ENCODE measurements at places on chromosomes 4 and X.

DNA sequence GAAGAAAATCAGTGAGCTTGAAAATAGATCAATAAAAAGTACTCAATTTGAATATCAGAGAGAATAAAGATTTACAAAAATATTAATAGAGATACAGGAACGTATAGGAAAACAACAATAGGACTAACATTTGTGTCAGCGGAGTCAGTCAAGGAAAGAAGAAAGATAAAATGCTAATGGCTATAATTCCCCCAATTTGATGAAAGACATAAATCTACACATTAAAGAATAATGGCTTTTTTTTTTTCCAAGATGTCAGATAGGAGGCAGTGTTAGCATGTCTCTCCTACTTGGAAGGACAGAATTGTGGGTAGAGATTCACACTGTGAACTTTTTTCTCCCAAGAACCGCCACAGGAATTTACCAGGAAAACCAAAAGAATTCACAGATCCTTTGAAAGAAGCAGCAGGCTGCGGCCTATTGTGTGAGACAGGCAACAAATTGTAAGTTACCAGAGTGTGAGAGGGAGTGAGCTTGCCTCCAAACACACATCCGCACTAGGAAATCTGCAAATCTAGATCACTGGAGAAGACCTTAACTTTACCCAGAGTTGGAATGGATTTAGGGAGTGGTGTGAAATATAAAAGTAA lies 249.9 kb downstream of the PRDM5 start:
- DNase-seq, result no peak

DNA sequence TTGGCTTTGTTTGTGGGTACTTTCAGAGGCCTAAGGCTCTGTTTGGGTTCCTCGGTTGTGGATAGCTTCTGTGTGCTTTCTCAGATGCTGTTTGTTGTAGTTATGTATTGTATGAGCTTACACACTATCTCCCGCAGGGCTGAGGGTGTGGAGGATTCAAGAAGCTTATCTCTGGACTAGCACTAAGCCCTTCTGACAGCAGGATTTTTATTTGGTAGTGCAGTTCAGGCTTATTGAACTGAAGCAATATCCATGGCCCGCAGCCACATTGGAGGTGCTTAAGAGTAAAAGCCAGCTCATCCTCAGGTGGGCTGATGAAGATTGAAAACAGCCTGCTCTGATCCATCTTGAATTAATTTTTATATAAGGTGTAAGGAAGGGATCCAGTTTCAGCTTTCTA lies 128.2 kb downstream of the RASGEF1B start:
- no peak for DNase-seq

DNA sequence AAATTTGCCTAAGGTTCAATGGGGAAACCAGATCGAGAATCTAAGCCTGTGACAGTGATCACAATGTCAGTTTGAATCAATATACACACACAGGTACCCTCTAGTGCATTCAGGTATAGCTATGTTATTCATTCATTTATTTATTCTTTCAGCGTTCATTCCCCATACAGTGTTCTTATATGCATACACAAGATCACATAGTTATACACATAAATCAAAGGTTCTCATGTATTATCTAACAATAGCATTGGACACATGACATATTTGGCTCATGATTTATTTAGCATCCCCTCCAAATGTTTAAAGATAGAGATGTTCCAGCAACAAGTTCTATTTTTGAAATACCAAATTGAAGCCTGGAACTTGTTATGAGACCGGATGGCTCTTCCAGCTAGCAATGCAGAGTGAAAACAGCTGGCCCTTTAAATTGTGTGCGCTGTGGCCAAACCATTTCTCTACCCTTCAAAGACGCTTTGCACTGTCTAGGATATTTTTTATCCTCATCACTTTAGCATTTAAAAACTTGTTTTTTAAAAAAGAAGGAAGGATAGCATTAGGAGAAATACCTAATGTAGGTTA lies 131.0 kb downstream of the ATXN3L start:
- DNase-seq, result no peak

- no peak for DNase-seq
Measured at GRCh38 chr4:128009428-128009827, 44.2 kb downstream of the ABHD18 start.

- no peak for DNase-seq
Measured at GRCh38 chr4:81839347-81840042, 367.8 kb upstream of the RASGEF1B start.

DNA sequence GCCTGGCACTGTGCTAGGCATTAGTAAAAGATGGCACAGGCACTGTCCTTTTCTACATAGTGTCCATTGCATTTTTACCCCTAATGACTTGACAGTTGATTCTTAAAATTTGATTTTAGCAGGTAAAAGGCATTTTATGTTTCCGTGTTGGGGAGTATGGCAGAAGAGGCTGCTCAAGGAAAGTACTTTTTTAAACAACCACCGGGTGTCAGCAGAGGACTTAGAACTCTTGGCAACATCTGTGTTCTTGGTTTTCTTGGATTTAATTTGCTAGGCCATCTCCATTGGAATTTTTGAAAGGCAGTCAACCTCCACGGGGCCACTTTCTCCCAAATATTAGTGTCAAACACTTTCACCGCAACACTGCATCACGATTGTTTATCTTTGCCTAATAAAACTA lies 102.9 kb downstream of the TSPAN7 start:
- DNase-seq, result no peak

DNA sequence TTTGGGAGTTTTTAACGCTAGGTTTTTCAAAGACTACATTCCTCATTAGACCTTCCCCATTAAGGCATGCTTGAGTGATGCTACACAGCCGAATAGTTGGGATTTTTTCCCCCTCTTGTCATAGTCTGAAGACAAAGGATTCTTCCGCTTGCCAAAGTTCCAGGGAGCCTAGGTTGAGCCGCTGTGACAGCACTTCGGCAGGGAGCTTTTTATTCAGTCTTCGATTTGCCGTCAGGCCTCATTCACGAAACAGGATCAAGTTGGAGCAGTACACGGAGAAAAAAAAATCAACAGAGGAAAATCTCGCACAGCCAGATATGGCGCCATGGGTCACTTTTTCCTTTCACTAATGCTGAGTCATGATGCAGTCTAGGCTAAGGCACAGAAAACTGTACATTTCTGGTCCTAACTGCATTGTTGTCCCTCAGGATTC lies 24.3 kb downstream of the SHROOM3 start:
- DNase-seq, result no peak

- DNase-seq, result no peak
Measured at GRCh38 chr4:5043579-5043978, 7.7 kb upstream of the STK32B start.

DNA sequence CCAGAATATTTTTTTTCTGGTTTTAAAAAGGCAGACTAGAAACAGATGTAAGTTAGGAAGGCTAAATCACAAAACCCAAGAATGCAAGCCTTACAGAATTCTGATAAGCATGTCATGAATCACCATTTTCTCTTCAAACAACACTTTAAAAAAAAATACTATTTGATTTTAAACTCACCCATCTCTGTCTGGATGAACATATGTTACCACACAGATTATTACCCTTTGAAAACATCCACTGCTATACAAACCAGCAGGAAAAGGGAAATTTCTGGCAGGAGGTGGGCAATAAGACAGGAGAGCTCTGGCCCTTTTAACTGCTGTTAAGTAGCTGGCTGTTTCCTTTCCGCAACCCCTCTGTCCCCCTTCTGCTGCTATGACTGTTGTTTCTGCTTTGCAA lies 317.7 kb upstream of the NOCT start:
- DNase-seq, result no peak

DNA sequence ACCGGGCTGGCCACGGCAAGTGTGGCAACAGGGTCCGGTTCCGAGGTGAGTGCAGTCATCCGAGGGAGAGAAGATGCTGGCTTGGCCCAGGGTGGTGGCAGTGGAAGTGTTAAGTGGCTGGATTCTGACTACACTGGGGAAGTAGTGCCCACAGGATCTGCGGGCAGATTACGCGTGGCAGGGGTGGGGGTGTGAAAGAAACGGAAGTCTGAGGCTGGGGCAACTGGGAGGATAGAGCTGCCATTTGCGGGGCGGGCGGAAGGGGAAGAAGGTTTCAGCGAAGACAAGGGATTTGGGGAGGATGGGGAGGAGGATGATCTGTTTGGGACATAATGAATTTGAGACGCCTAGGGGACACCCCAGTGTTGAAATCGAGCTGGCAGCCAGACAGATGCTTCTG lies 5.3 kb downstream of the RS1 start:
- DNase-seq, result no peak

GRCh38 chrX:48616576-48616975 lies 19.3 kb downstream of the WDR13 start:
- no peak for DNase-seq

DNA sequence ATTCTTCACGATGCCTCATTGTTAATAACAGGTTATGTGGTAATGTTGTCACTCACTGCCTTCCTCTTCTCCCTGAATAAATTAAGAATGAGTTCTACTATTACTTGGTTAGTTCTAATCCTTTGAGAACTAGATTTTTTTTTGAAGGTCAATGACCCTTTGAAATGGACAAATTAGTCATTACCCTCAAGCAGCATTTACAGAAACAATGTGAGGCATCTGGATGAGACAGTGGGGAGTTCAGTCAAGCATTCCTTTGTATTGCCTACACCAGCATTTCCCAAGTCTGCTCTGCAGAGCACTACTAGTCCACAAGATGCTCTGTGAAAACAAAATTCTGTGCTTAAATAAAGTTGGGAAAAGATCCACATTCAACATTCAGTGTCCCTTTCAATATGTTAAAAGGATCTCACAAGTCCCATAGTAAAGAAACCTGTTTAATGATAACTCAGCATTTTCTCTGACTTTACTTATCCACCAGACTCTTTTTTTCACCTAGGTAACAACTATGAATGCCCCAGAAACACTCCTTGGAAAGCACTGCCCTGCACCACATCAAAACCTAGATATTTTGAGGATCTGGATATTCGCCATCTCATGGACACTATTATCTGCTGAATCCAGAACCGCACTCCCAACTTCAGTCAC lies 60.6 kb downstream of the CHRDL1 start:
- DNase-seq, result no peak

GRCh38 chrX:49228185-49228584 lies 5.0 kb downstream of the CACNA1F start:
- no peak for DNase-seq

GRCh38 chr4:186144946-186145569 lies 40.6 kb downstream of the FAM149A start:
- DNase-seq, result no peak

DNA sequence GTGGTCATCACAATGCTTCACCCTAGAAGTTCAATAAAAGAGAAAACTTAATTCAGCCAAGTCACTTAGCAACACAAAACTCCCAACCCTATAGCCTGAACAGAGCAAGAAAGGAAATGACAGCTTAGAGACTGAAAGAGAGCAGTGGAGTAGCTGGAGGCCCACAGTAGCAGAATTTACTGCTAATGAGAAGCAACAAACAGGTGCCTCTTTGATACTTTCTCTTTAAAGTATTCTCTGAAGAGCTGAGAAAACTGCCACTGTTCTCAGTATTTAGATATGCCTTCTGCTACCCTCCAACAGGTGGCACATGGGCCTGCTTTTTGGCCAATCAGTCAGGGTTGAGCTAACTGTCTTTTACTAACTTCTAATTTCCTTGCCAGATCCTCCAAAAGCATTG lies 240.0 kb downstream of the GPC3 start:
- DNase-seq, result no peak

GRCh38 chr4:59805176-59805575 lies 1395.0 kb upstream of the ADGRL3 start:
- DNase-seq, result no peak

DNA sequence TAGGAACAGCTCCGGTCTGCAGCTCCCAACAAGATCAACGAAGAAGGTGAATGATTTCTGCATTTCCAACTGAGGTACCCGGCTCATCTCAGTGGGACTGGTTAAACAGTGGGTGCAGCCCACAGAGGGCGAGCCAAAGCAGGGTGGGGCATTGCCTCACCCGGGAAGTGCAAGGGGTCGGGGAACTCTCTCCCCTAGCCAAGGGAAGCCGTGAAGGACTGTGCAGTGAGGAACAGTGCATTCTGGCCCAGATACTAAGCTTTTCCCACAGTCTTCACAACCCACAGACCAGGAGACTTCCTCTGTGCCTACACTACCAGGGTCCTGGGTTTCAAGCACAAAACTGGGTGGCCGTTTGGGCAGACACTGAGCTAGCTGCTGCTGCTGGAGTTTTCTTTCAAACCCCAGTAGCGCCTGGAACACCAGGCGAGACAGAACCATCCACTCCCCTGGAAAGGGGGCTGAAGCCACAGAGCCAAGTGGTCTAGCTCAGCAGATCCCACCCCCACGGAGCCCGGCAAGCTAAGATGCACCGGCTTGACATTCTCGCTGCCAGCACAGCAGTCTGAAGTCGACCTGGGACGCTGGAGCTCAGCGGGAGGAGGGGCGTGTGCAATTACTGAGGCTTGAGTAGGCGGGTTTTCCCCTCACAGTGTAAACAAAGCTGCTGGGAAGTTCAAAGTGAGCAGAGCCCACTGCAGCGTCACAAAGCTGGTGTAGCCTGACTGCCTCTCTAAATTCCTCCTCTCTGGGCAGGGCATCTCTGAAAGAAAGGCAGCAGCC lies 84.6 kb downstream of the THOC2 start:
- DNase-seq, result no peak

GRCh38 chr4:105327956-105328355 lies 145.9 kb downstream of the PPA2 start:
- no peak for DNase-seq

- no peak for DNase-seq
Measured at GRCh38 chrX:147848543-147849443, 62.9 kb upstream of the FMR1 start.

GRCh38 chr4:107793996-107794395 lies 30.7 kb upstream of the SGMS2 start:
- DNase-seq, result no peak

DNA sequence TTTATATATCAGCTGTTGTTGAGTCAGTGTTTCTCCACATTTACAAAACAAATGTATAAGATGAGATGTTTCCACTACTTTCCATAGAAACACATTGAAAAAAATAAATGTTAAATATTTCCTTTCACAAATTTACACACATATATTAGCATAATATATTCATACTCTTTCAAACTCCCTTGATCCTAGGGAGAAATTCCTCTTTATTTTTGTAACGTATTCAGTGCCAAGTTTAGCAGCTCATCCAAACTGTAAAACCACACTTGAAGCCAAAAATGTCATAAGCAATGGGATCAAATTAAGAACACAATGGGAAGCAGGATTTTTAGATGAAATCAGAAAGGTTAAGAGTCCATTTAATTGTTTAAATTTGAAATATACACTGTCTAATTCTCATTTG lies 381.1 kb upstream of the MAD2L1 start:
- DNase-seq, result no peak

GRCh38 chrX:149830192-149830873 lies 48.6 kb downstream of the MAGEA9 start:
- no peak for DNase-seq

DNA sequence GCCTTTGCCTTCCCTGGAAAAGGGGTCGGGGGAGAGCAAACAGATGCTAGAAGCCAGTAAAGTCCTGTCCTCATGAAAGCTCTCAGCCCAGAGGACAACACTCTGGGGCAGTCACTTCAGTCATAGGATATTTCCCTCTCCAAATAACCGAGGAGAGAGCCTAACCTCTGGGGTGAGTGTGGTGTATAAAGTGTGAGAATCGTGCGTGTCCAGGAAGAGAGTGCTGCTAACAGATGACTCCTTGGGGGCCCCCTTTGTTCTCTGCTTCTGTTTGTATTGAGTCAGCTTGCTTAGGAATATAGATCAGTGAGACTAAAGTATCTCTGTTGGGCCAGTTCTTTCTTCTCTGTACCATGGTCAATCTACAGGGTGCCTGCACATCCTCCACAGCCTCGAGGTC lies 247.2 kb downstream of the PALLD start:
- DNase-seq, result no peak

GRCh38 chrX:115297189-115297588 lies 7.7 kb downstream of the LUZP4 start:
- no peak for DNase-seq
